ENCODE measurements at places on chromosomes 3 and 15.

DNA sequence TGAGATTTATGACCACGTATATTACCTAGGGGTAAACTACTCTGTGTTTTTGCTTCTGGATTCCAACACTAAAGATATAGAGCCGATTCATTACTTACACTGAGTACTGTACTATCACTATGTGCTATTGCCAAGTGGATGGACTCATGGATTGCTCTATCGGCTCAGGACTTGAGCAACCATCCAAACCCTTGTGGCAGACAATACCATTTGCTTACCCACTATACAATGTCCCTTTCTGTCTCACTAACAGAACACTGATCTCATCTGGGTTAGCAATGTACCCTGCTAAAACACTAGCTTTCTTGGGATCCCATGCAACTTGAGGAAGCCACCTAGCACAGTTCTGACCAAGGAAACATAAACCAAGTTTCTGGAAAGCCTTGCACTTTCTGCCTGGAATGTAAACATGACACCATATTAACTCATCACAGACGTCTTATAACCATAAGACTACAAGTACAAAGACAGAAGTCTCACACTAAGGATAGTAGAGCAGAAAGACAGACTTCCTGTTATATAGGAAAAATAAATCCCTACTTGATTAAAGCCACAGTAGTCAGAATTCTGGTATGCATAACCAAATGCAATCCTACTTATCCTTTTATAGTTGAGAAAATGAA is 38.6 kb downstream of the HACD2 start:
- no peak for DNase-seq

GRCh38 chr3:80055306-80055705 is 287.5 kb upstream of the ROBO1 start:
- no peak for DNase-seq

DNA sequence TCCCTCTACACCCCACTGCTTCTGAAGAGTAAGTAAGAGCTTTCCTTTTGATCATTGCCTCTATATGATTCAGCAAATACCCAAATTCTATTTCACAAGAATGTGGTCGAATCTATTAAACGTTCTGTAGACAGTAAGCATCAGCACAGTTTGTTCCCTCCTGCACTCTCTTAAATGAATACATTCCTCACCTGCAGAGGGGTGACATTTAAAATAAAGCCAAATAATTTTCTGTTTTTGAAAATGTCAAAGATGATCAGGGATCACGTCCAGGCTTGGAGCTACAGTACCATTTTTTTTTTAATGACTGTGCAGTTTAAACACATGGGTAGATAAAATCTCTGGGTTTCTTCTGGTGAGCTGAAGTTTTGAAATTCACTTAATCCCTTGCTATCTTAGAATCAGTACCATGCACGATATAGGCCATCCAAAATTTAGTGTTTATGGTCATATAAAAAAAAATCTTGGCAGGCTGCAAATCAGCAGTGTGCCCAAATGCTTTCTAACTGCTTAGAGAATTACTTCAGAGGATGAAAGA is 12.8 kb downstream of the PYDC2 start:
- DNase-seq: no peak

DNA sequence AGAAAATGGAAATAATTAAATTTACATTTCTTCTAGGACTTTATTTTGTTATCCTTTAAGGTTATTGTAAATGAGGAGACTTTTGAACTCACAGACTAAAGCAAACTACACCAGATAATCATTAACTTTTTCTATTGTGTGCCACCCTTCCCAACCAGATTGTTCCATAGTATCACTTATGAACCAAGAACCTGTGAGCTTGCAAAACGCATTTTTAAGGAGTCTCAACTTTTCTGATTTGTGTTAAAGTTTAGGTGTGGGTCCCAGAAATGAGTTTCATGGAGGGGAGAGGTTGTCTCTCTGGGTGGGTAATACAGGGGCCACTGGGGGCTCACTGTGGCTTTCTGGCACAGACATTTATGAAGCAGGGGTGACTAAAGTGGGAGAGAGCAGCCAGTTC is 75.7 kb downstream of the IGF1R start:
- DNase-seq: no peak

GRCh38 chr3:122484985-122485384 is 29.8 kb downstream of the KPNA1 start:
- no peak for DNase-seq

DNA sequence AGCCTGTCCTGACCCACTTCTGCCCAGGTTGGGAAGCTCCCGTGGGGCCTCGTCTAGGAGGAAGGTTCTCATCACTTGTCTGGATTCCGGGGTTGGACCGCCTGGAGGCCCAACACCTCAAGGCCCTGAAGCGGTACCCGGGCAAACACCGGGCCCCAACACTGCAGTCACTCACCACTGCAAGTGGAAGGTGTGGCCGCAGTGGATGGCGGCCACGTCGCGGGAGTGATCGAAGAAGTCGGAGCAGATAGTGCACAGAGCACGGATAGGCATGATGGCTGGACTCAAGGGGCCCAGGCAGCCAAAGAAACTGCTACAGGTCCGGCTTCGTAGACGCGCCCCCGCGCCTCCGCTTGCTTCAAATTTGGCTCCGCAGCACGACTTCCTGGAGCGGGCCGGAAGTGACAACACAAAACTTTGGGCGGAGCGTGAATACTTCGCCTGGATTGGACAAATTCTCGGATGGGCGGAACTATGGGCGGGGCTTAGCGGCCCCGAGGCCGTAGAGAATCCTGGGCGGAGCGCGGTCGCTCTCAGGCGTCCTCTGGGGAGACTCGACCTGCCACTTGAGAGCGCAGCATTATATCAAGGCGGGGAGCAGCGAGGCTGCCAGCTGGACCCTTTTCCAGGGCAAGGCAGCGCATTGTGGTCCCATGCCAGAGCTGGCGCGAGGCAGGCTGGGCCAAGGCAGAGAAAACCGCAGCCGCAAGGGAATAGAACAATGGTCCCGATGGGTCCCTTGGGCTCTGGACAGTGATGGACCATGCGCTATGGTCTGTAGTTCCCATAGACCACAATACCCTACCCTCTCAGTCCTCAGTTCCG is at the start of gene TRAIP:
Gene TRAIP, minus strand, starts transcription at position 384 of the 825 bp plus-strand sequence. Its CDS starts 111 bp downstream, at position 273.
- DNase-seq: peak; percentile 100

GRCh38 chr3:172836390-172836997 is 86.0 kb downstream of the ECT2 start:
- peak; percentile 29 for DNase-seq

DNA sequence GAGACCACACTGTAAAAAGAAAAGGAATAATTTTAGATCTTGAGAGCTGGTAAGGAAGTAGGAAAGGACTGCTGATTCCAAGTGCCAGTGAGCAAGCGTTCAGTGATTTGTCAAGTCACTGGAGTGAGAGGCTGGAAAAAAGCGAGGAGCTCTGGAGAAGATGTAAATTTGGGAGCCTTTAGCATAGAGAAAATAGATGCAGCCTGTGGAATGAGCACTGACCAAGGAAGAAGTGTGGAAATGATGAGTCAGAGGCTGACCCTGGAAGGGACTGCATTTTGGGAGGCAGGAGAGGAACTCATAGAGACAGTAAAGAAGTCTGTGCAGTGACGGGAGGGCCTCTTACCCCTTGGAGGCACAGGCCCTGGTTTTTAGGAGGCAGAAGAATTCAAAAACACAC is 17.1 kb upstream of the ABTB1 start:
- DNase-seq: peak; percentile 76

DNA sequence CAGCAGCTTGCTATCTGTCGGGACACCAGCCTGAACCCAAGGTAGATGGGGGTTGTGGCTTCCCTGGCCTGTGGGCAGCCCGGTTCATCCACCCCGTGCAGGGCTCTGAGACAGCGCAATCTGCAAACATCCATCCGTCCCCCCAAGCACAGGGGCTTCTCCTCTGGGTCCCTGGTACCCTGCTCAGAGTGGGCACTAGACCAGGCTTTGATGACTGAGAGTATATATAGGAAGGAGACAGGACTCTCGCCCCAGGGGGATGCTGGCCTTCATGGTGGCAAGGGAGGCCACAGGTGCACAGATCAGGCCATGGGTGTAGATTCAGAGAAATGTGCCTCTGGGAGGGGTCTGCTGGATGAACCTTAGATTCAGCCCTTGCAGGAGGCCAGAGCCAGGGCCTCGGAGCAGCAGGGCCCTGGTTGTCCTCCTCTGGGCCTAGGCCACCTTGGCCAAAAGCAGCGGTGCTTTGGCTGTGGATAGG is 40.3 kb downstream of the CFAP100 start:
- no peak for DNase-seq

DNA sequence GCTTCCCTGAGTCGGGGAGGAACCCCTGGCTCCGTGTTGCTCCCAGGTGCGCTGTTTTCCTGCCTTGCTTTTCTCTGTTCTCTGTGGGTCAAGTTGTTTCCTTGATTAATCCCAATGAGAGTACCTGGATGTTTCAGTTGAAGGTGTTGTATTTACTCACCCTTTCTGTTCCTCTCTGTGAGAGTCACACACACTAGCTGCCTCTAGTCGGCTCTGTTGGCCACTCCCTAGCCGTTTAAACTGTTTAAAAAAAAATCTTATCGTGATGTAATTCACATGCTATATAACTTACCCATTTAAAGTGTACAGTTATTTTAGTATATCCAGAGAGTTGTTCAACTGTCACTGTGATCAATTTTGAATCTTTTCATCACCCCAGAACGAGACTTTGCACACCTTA is 74.0 kb downstream of the AKAP13 start:
- no peak for DNase-seq

DNA sequence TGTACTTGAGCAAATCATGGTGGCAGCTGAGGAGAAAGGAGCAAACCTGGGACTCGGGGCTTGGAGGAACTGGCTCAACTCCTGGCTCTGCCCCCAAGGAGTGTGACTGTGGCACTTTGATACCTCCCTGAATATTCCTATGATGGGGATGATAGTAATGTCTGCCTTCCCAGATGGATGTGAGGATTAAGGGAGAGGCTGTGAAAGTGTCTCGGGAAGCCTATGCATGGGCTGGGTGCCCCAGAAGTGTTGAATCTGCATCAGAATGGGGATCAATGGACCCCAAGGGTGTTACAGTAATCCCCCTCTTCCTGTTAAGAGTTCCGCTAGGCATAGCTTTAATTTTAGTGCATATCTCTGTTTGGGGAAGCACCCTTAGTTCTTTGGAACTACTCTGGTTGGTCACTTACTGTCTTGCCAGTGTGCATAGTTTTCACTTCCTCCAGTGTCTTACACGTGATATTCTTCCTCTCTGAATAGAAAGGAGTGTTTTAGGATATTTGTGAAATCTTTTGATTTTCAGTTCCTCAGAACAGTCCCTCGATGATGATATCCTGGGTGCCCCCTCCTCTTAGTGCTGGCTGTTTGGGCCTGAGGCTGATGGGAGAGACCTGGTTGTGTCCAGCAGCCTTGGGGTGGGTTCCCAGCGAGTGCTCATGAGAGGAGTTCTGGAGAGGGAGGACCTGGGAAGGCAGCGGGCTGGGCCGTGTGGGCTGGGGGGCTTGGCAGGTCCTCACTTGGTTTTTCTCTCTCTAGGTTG is 97.5 kb downstream of the CHDH start:
- no peak for DNase-seq

- DNase-seq: peak; percentile 25
These were observed 27.9 kb downstream of the RFX7 start for GRCh38 chr15:56215769-56216168.

DNA sequence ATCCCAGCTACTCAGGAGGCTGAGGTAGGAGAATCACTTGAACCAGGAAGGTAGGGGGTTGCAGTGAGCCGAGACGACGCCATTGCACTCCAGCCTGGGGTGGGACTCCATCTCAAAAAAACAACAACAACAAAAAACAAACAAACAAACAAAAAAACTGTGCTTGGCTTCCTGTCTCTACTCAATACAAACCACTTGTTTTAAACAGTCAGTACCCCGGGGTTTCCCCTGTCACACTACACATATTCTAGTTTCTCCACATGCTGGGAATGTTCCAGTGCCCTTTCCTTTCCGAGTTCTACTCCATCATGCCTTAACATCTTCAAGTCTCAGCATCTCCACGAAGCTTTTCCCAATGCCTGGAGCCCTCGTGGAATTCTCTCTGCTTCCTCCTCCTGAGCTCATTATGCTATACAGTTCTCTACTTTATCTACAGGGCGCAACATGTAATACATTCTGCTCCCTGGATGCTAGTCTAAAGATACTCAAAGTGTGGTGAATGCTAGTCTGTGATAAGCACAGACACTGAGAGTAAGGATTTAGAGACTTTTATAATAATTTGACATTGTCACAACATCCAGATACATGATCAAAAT is 7.8 kb downstream of the EMC3 start:
- no peak for DNase-seq

- no peak for DNase-seq
These were observed 20.3 kb downstream of the DOCK3 start for GRCh38 chr3:50695031-50695430.

DNA sequence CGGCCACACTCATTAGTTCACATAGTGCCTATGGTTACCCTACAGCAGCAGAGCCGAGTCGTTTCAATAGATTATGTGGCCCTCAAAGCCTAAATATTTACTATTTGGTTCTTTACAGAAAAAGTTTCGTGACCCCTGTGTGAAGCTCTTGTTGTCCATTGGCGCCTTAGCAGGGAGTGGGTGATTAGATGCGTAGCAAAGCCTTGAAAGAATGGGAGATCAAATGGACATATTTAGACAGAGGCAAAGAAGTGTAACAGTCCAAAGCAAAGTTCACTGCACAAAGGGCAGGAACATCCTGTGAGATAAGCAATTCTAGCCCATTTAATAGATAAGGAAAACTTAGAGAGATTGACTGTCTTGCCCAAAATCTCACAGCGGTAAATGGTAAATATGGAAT is 247.4 kb upstream of the TRIM42 start:
- no peak for DNase-seq

- peak; percentile 47 for DNase-seq
These were observed 1.3 kb downstream of the TLE3 start for GRCh38 chr15:70096215-70097062.

- DNase-seq: peak; percentile 63
These were observed 171.4 kb downstream of the CNTN3 start for GRCh38 chr3:74443102-74443501.

DNA sequence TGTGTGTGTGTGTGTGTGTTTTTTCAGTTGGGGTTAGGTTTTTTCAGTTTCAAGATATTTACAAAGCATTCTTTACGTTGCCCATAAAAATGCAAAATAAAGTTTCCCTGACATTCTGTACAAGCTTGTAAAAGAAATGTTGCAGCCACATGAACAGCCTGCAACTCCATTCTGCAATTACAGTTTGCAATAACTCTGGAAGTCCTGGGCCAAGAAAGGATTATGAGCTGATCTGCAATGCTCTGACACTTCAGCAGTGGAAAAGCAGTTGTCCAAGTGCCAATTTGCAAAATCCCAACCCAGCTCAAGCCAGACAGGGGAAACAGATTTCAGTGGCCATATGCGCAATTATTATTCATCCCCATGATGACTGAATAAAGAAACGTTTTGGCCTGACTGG is 322.1 kb downstream of the MEX3B start:
- DNase-seq: no peak
